Posterior cingulate gyrus (tissue), 11 donors: ENCODE measurements at places on chromosomes 13 and 19.

DNA sequence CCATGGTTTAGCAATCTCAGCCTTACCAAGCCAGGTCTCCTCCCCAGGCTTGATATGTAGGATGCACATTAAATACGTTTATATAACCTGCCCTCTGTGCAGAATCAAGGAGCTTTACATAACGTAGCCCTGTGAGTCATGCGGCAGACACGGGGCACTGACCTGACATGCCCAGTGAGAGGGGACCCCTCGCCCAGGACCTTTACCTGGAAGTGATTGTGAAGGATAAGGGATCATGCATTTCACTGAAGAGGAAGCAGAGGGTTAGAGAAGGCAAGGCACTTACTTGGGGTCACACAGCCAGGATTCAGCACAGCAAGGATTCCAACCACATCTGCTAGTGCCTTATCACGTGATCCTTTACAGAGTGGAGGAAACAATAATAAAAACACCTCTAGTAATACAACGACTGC lies 18.9 kb upstream of the FOSB start:
- no peak for DNase-seq

GRCh38 chr19:39347332-39348164 lies 5.3 kb downstream of the SAMD4B start:
- DNase-seq, result no peak

DNA sequence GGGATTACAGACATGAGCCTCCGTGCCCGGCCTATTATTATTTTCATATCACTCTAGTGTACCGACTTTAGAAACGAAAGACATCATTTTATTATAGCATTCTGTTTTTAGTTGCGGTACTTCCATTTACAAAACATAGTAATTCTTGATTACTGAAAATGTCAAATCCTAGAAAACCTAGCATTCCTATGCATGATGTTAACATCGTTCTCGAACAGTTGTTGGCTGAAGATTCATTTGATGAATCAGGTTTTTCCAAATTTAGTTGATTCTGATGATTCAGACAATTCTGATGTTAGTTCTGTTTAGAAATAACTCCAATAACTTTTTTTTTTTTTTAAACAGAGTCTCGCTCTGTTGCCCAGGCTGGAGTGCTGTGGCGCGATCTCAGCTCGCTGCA lies 11.5 kb upstream of the MTRF1 start:
- no peak for DNase-seq

DNA sequence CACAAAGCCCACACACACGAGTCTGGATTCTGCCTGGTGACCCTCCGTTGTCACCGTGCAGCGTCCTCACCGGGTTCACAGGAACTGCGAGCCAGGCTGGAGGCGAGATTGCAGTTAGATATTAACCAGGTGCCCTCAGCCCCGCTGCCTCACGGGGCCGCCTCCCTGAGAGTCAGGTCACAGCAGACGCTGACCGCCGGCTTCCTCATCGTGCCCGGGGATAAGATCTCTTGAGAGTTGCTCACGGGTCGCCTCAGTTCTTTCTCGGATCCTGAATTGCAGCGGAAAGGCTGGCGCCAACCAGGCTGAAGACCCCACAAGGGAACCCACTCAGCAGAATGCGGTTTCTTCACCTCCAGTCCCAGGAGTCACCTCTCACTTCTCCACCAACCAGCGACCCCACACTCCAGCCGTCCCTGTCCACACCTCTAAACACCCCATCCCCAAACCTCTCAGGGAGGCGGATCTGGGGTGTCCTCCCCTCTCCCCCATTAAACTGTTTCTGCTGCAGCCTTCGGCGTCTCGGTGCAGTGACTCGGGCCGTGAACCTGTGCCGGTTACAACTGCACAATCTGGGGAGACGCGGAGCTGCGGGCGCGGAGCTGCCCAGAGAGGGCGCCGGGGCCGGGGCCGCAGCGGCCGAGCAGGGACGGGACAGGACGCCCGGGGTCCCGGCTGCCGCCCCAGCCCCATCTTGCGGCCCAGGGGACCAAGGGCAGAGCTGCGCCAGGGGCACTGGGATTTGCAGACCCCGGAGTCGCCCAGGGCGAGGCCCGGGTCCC lies 591 bp downstream of the ZNF823 start:
- peak; percentile 84 for DNase-seq

GRCh38 chr13:48040896-48041295 lies 3.4 kb downstream of the NUDT15 start:
- DNase-seq, result no peak

- DNase-seq, result no peak
Measured at GRCh38 chr13:108463340-108463739, 166.1 kb upstream of the MYO16 start.

DNA sequence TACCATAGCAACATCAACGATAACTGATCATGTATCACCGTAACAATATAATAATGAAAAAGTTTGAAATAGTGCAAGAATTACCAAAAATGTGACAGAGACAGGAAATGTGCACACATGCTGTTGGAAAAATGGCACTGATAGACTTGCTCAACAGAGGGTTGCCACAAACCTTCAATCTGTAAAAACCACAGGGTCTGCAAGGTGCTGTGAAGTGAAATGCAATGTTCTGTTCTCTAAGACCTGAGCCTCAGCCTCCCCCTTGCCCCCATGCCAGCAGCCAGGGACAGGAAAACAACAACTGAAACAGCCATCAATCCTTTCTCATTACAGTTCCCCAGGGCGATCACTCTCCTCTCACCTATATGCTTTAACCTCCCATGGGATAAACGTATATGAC lies 88.4 kb downstream of the USP12 start:
- DNase-seq, result no peak

- DNase-seq, result peak; percentile 52
Measured at GRCh38 chr19:17467471-17468301, 2.6 kb upstream of the SLC27A1 start.
